ENCODE measurements at places on chromosomes 2 and 18.
A peak's percentile ranks its signal among the peaks of the same experiment; 100 is the strongest.

- DNase-seq: peak; percentile 64
These were observed 17.9 kb upstream of the VPS4B start for GRCh38 chr18:63440219-63440618.

- DNase-seq: peak; percentile 40
These were observed 77.1 kb upstream of the CTAGE1 start for GRCh38 chr18:22494771-22495170.

GRCh38 chr18:8627107-8627472 is 17.9 kb downstream of the RAB12 start:
- DNase-seq: no peak

DNA sequence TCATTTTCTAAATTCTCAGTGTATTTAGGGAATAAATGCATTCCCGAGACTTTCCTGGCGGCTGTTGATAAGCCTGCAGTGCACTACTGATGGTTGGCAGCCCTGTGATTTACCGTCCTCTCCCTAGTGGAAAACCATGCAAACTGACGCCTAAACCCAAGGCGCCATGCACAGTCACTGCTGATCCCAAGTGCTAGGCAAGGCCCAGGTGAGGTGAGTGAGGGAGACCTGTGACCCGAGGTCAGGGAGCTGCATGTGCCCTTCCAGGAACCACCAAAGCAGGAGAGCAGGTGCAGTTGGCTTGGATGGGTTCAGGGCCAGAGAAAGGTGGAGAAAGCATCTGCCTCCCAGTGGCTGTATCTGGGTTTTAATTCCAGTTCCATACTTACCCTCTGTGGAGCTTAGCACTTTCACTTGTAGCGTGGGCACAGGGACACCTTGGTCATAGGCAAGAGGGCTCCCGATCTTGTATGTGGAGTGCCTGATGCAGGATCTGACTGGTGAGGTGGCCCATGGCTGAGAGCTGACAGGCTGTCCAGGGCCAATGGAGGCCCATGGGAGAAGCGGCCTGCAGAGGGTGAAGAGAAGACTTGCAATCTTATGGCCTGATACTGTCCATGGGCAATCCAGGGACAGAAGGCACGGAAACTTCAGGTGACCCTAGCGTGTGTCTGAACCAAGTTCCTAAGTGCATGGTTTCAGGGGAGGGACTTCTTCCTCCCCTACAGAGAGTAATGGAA is 131.3 kb downstream of the SH3RF3 start:
- DNase-seq: no peak

DNA sequence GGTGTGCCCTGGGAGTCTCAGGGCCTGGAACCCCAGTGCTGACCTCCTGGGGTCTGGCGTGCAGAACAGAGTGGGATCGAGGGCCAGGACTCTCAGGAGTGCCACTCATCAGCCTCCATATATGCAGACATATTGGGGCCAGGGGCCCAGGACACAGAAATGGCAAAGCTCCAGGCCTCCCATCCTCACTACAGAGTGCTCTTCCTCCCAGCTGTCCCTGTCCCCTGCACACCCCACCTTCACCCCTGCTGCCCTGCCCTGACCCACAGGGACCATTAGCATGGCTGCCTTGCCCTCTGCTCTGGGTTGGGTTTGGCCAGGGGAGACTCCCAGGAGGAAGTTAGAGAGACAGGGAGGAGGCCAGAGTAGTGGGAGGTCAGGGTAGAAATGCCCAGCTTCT is 2.8 kb downstream of the TEX51 start:
- no peak for DNase-seq

DNA sequence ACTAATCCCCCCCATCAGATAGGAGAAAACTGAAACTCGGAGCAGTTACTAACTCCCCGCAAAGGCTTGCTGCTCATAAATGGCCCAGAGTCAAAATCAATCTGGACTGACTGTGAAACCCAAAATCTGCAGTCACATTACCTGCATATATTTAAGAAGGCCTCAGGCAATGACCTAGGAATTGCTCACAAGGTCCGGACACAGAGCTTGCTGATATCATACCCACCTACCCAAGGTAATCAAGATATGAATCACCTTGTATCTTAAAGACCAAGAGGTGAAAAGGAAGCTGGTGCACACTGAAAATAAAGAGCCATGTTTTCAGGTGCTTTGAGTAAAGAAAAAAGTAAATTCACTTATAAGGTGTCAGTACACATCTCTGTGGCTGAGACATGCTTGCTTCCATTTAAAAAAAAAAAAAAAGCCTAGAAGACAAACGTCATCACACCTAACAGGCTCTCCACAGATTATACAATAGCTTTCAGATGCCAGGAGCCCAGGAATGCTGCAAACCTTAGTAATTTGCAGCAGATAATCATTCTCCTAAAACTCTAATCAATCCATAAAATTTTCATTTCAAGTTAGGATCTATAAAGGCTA is 195.4 kb downstream of the ZEB2 start:
- peak; percentile 90 for DNase-seq

DNA sequence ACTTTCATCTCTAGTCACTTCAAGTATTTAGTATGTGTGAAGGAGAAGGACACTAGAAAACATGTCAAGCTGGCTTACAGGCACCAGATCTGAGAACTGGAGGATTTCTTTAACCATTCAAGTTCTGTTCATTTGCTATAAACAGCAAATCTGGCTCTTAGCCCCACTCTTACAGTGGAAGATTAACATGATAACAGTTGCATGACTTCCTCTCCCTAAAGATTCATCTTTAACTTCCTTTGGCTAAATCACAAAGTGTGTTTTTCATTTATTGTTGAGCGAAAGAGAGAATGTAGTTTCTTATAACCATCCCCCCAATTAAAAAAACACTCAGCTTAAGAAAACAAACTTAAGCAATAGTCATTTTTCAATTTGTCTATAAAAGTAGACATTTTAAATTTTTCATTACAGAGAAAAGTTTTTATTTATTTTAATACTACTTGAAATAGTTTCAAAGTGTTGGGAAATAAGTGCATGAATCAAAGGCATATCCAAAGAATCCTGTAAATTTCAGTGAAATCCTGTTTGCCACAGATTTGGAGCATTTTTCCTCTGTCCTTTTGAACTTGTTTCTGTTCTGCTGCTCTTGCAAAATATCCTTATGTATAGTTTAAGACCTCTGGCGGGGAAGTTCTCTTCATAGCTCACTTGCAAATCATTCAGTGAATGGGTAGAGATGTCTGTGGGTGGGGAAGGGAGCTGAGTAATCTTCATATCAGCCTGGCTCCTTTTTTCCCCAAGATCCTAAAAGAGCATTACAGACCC is 241.0 kb upstream of the RBBP8 start:
- DNase-seq: peak; percentile 68

DNA sequence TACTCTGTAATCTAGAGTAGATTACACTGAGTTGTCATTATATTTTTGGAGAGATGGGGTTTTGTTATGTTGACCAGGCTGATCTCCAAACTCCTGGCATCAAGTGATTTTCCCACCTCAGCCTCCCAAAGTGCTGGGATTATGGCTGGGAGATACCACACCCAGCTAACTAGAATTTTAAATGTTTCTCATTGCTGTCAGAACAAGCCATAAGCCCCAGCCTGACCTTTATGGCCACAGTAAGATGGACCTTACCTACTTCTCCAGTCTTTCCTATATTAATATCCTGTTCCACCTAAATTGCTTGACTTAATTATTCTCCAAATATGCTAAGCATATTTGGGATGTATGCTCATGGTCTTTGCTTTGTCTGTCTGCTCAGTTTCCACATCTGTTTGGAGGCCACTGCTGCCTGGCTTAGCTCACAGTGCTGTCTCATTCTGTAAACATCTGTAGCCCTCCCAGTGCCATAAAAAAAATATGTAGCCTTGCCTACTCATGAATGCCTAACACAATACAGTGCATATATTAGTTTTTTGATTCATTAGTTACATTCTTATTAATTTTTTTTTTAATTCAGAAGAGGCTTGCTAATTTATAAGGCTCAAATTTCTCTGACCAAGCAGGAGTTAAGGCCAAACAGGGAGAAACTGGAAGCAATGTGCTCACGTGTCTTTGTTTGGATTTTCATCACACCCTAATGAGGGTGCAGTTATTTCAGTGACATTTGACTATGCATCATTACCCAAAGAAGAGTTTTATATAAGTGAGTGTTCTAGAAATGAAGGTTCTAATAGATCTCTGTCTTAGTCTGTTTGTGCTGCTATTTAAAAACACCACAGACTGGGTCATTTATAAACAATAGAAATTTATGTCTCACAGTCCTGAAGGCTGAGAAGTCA is 45.3 kb upstream of the PSME4 start:
- peak; percentile 81 for DNase-seq

DNA sequence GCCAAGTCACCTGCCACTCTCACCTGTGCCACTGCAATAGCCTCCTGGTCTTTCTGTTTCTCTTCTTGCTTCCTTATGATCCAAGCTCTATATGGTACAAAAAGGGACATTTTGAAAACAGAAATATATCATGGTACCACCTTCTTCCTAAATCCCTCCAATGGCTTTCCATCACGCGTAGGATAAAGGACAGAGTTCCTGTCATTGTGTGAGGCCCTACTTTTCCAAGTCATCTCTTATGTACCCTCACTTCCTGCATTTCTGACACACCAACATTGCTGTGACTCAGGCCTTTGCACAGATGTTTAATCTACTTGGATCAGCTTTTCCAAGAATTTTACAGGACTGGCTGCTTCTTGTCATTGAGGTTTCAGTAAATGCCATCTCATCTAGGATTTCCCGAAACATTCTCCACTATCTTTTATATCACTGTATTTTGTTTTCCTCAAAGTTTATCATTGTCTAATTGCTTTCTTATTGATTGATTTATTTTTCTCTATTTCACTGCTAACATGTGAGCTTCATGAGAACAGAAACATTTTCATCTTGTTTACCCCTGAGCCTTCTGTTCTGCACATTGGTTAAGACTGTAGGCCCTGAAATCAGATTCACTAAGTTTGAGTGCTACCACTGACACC is 426.1 kb upstream of the FANCL start:
- DNase-seq: peak; percentile 50
